Esophagus mucosa (tissue), 1 donor: ENCODE measurements at places on chromosomes 3 and 15. TPM values are rescaled to one million over a fixed set of nuclear protein-coding genes. Genes with fewer than 3 reads are reported as not detected.
A peak's percentile ranks its signal among the peaks of the same experiment; 100 is the strongest.

HESX1 gene
- 0.80 TPM for total RNA-seq

DNA sequence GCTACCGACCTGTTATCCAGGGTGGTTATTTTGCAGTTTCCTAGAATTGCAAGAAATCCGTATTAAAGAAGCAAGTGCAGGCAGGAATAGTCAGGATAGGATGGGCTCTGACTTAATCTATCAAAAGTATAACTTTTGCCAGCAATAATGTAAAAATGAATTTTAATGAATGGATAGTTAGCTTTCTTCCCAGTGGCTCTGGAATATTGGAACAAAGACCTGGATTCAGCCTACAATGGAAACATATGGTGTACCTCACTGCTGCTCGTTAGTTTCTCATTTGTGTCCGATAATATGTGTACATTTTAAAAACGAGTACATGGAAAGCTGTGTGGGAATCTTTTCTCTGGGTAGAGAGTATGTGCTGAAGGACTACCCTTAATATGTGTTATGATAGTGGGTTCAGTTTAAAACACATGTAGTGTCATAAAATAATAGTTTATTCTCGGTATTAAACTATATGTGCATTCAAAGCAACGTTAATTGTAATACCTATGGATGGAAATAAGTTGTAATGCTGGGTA is 805 bp downstream of the SERPINI1 start:
- ATAC-seq = no peak

DNA sequence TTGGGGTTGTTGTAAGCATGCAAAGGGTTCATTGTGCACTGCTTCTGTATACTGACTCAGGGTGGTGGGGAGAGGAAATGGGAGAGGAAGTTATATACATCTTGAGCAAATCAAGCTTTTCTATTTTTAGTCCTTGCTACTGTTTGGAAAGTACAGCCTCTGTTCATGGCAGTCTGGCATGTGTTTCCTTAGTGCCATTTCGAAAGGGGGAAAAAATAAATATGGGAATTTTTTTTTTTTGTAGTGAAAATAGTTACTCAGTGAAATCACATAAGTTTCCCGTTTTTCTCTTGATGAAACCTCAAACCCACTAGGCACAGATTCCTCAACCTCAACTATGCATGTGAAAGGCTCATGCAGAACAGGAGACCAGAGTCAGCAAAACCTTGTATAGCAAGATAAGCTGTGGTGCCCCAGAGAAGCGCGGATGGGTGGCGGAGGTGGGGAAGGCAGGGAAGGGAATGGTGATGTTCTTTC is 353.3 kb downstream of the LPP start:
- ATAC-seq = peak; percentile 18

- ATAC-seq = no peak
Measured at GRCh38 chr3:183764847-183765731, 60.3 kb downstream of the MAP6D1 start.

- ATAC-seq = no peak
Measured at GRCh38 chr15:72599855-72600464, 54.5 kb upstream of the GOLGA6B start.

DNA sequence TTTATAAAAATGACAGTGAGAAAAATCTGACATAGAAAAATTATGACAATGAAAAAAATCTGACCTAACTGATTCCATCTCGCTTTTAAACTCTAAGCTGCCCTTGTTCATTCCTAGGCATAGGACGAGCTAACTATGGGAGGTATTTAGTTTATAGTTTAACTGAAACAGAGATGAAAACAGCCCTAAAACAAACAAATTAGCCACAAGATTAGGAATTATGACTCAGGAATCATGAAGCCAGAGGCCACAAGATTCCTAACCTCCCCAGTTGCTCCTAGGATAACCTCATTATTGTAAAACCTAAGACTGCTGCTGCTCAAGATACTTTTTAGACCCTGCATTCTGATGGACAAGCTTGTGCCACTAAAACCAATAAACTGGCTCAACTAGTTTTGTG is 122.7 kb upstream of the MNS1 start:
- no peak for ATAC-seq
